ENCODE measurements at places on chromosomes 12 and 14.

- DNase-seq, result no peak
- H3K27ac ChIP-seq, result no peak overlapping the region
- H3K36me3 ChIP-seq, result no peaks in the 10 kb centered on the region
- no peak overlapping the region for H3K4me3 ChIP-seq
- H3K27me3 ChIP-seq, result no peaks in the 10 kb centered on the region
- no peaks in the 10 kb centered on the region for H3K4me1 ChIP-seq
Observed at GRCh38 chr12:62659453-62660295, 193.0 kb downstream of the MON2 start.

GRCh38 chr12:121578230-121579189, 2.3 kb downstream of the KDM2B start:
- peaks cover 39% of the 10 kb centered on the region for H3K4me1 ChIP-seq
- DNase-seq, result no peak
- no peaks in the 10 kb centered on the region for H3K27me3 ChIP-seq
- peaks cover 25% of the 10 kb centered on the region for H3K36me3 ChIP-seq
- peak overlapping the region; percentile 81 for H3K27ac ChIP-seq

DNA sequence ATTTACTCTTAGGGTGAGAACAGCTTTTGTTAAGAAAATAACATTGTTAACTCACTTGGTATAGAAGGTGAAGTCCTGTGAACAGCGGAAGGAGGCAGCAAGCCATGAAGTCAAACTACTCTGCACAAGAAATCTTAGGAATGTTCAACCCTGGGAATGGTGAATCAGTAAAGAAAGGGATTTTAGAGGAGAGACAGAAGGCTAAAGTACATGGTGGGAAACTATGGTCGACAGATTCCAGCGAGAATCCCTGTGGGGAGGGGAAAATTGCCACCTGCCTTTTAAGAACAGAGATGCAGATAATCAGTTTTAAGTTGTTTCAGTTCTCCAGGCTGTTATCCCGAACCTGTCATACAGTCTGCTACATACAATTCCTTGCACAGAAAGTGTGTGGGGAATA, 63.2 kb upstream of the PTPRR start:
- no peaks in the 10 kb centered on the region for H3K36me3 ChIP-seq
- H3K4me1 ChIP-seq, result no peaks in the 10 kb centered on the region
- no peak overlapping the region for H3K27ac ChIP-seq

DNA sequence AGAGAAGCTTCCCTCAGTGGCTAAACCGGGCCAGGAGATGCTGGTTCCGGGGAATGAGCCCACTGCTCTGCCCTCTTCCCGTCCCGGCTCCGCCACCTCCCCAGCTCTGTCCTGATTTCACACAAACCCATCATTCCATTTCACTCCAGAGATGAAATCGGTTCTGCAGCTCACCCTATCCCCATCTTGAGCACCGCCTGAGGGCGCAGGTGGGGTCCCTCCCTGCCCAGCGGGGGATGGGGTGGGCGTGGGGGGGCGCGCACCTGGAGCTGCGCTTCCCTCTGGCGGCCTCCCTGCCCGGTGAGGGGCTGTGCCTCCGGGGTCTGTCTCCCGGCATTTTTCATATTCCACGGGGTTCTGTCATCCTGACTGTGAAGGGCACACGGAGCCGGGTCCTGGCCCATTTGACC, 44.7 kb downstream of the NOC4L start:
- peak overlapping the region; percentile 85 for H3K27ac ChIP-seq
- DNase-seq, result no peak
- no peaks in the 10 kb centered on the region for H3K36me3 ChIP-seq
- H3K4me3 ChIP-seq, result peak overlapping the region; percentile 82
- no peaks in the 10 kb centered on the region for H3K27me3 ChIP-seq

DNA sequence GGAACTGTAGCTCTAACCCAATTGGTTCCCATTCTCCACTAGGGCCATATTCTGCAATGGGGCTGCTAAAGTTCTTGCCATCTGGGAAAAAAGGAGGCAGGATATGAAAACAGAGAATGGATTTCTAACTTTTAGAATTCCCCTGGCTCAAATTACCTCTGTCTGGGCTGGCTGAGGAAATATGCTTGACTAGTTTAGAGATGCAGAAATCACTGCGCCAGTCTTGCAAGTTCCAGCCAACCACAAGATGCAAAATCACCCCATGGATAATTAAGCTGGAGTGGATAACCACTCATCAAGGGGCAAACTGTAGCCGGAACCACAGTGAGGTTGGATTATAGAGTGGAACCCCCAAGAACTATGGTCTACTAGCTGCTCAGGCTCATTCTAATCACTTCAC, 126.3 kb downstream of the RALGAPA1 start:
- no peak overlapping the region for H3K4me3 ChIP-seq
- no peak overlapping the region for H3K27ac ChIP-seq
- H3K36me3 ChIP-seq, result peaks cover 25% of the 10 kb centered on the region
- DNase-seq, result no peak
- H3K4me1 ChIP-seq, result no peaks in the 10 kb centered on the region

DNA sequence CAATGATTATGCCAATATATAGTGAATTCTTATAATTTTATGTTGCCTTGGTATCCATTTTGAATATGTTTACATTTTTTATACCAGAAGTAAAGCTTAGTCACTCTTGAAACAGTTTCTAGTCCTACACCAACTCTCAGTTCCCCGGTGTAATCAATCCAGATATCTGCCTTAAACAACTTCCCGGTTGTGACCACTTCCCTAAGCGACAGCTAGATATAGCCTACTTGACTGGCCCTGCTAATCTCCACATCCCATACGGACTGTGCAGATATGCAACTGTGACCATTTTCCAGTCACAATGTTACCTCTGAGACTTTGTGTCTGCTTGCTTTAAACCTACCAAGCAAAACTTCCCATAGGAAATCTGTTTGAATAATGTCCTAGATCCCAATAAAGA, 1551.5 kb upstream of the SEL1L start:
- DNase-seq, result no peak
- no peak overlapping the region for H3K27ac ChIP-seq
- no peaks in the 10 kb centered on the region for H3K27me3 ChIP-seq
- H3K4me1 ChIP-seq, result no peaks in the 10 kb centered on the region
- H3K36me3 ChIP-seq, result no peaks in the 10 kb centered on the region

DNA sequence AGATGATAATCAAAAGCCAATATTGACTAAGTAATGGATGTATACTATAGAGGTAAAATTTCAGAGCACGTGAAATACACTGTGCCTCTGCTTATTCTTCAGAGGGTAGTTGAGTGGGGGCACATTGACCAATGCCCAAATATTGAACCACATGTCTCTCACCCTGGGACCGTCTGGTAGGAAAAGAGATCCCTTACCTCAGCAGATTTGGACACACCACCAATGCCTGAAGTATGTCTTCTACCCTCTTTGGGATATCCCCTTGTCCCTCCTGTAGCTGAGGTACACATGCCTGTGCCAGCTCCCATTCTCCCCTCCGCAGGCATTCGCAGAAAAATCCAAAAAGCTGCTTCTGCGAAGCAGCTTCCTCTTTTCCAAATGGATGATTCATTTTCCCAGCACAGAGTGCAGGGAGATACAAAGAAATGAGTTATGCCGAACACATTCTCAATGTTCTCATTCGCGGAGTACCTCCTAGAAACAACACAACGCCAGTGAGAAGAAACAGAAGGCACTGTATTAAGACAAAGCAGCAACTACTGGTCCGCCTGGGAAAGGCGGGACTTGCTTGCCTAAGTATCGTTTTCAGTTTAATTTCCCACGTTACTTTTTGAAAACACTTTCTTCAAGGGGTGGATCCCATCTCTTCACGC, 691 bp downstream of the ZFYVE26 start:
- H3K27me3 ChIP-seq, result no peaks in the 10 kb centered on the region
- peak overlapping the region; percentile 72 for H3K27ac ChIP-seq
- H3K4me1 ChIP-seq, result peaks cover 10% of the 10 kb centered on the region
- no peak for DNase-seq

DNA sequence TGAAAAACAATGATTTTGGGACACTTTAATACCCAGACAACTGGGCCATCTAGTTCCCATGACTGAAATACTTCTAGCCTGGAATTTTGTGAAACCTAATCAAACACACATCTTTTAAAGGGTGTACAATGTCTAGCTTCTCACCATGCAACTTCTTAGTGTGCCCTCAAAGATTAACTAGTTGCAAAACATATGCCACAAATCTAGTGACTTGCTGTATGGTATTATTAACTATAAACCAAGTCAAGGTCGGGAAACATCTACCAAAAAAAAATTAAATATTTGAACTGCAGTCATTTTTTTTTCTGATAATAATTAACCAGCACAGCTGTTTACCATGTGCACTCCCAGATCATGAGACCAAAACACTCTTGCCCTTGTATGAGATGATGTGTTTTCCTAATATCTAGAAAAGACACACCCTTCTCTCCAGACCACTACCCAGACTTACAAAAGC, 171.8 kb upstream of the FOXN3 start:
- H3K4me1 ChIP-seq, result no peaks in the 10 kb centered on the region
- no peak overlapping the region for H3K27ac ChIP-seq
- H3K27me3 ChIP-seq, result no peaks in the 10 kb centered on the region
- no peak for DNase-seq
- H3K36me3 ChIP-seq, result no peaks in the 10 kb centered on the region

DNA sequence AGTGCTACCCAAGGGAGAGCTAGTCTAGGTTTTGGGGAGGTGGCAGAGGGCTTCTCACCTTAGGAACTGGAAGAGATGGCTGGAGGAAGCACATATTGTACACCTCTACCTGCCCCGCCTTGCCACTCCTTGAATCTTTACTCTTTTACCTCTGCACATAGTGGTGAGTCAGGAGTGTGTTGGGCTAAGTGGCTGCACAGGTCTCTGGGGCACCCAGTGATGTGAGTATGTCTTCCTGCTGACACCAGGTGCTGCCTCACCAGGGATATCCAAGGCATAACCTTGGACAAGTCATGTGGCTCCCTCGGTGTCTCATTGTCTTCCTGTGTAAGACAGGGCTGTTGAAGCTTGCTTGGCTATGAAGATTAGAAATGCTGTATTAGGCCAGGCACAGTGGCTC, 19.8 kb upstream of the CABP1 start:
- H3K4me3 ChIP-seq, result no peak overlapping the region
- no peaks in the 10 kb centered on the region for H3K27me3 ChIP-seq
- H3K27ac ChIP-seq, result no peak overlapping the region
- H3K36me3 ChIP-seq, result no peaks in the 10 kb centered on the region

DNA sequence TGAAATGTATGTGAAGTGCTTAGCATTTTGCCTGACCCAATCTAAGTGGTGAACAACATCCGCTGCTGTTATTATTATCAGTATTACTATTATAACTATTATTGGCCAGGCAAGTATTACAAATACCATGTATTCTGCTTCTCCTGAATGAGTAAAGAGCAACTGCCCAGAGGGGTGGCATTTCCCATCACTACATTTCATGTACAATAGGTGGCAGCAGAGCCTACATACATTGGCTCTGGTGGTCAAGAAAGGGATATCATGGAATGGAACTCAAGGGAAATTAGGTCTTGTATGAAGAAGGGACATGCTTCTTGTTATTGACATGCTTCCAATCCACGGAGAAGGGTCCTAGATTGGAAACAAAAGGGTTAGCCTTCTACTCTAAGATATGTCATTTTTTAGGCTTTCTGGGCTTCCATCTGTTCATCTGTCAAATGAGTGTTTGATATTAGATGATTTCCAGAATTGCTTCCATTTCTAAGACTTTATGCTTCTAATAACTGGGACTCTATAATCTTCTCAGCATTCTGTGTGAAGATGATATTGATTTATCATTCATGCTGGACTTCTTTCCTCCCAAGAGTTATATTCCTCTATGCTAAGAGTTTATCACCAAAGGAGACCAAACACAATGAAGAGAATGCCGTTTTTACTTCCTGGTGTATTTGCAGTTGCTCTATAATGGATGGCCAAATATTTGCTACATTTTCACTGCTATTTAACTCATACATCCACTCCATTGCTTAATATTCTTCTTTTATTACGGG, 239.1 kb downstream of the SSPN start:
- H3K27ac ChIP-seq, result no peak overlapping the region
- no peaks in the 10 kb centered on the region for H3K27me3 ChIP-seq
- no peaks in the 10 kb centered on the region for H3K4me1 ChIP-seq

GRCh38 chr14:52332269-52332668, 18.2 kb downstream of the PTGER2 start:
- no peak overlapping the region for H3K4me3 ChIP-seq
- peaks cover 8% of the 10 kb centered on the region for H3K36me3 ChIP-seq
- no peaks in the 10 kb centered on the region for H3K27me3 ChIP-seq
- H3K4me1 ChIP-seq, result peaks cover 13% of the 10 kb centered on the region

DNA sequence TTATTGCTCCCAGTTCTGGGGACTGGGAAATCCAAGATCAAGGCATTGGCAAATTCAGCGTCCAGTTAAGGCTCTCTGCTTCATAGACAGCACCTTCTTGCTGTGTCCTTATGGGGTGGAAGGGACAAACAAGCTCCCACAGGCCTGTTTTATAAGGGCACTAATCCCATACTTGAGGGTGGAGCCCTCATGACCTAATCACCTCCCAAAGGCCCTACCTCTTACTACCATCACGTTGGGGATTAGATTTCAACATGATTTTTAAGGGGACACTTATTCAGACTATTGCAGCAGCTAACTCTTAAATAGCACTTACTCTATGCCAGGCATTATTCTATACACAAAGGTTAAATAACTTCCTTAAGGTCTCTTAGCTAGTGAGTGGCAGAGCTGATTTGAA, 17.3 kb downstream of the TOGARAM1 start:
- H3K4me1 ChIP-seq, result no peaks in the 10 kb centered on the region
- H3K36me3 ChIP-seq, result no peaks in the 10 kb centered on the region
- no peak overlapping the region for H3K27ac ChIP-seq
- no peak for DNase-seq
- no peaks in the 10 kb centered on the region for H3K27me3 ChIP-seq

DNA sequence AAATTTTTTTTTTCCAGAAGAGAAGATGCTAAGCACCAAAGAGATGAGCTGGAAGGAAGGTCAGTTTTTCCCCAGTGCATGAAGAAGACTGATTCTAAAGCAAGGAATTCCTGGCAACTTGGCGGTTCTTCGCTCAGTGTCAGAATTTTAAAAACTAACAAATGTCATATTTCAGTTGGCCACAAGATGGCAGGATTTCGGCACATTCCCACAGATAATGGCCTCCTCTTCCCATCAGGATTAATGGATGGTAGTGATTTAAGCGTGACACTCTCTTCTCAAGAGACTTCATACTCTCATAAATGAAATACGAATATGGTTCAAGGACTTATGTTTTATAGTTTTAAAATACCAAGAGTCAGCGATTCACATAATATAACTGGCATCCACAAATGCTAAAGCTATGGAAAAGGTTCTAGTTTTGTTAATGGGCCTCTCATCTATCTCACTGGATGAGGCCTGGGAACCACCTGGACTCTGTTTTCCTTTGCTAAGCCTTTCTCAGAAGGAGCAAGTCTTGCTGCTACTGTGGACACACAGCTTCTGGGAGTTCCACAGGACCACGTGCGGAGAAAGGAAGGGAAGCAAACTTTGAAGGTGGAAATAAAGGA, 46.1 kb upstream of the PTPRO start:
- H3K27me3 ChIP-seq, result no peaks in the 10 kb centered on the region
- H3K4me1 ChIP-seq, result no peaks in the 10 kb centered on the region
- H3K4me3 ChIP-seq, result no peak overlapping the region
- no peak for DNase-seq
- no peaks in the 10 kb centered on the region for H3K36me3 ChIP-seq

GRCh38 chr12:78928200-78929074, 63.9 kb downstream of the SYT1 start:
- H3K27ac ChIP-seq, result no peak overlapping the region
- H3K4me1 ChIP-seq, result no peaks in the 10 kb centered on the region
- H3K36me3 ChIP-seq, result no peaks in the 10 kb centered on the region
- DNase-seq, result no peak
- no peak overlapping the region for H3K4me3 ChIP-seq

Measured in effector memory CD4-positive, alpha-beta T cell (primary cell).